ENCODE measurements at places on chromosomes 1 and 21.

GRCh38 chr1:218718206-218718605, 373.1 kb downstream of the TGFB2 start:
- DNase-seq: no peak

GRCh38 chr1:166875734-166876539, at the start of gene TADA1:
TSS of gene TADA1 (minus strand) at chr1:166876264. CDS start at chr1:166876233, 31 bp downstream.
- DNase-seq: peak; percentile 92

DNA sequence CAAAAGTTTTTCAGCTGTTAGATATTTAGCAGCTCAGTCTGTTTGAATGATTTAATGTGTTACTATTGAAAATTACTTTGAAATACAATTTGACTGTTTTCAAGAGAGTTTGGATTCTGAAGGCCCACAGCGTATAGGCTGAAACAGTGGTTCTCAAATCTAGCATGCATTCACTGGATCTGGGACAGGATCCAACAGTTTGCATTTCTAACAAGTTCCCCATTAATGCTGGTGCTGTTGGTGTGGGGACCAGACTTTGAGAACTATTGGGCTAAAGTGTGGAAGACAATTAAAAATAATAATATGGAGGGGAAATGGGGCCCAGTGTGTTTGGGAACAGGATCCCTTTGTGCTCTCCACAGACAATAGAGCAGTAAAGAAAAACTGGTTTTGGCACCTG, 31.9 kb downstream of the ITSN1 start:
- no peak for DNase-seq

DNA sequence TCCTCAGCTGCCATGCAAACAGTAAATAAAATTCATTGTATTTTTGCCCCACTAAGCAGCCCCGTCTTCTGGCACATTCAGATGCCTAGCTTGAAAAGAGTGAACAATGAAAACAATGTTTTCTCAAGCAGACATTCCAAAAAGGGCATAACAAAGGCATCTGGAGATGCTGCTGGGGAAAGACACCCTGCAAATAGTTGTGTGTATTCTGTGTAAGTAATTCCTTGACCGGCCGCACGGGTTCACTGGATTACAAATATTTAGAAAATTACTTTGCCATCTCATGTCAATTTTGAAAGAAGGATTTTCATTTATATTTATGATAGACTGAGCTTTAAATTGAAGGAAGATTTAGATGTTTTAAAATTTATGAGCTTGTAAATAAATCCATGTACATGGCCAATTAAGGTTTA, 142.2 kb downstream of the SLC45A1 start:
- DNase-seq: no peak

DNA sequence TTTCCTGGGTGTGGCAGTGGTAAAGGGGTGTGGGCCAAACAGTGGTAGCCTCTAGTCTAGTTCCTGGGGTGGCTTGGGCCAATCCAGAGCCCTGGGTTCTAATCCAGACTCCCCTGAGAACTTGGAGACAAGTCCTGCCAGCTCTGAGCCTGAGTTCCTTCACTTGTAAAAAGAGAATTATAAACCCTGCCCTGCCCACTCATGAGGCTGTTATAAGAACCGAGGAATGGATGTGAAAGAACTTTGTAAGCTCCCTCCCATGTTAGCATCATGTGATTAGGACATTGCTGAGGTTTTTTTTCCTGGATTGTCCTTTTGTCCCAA, 131.0 kb downstream of the RRAGC start:
- no peak for DNase-seq

GRCh38 chr1:211543025-211543424, 35.9 kb downstream of the SLC30A1 start:
- DNase-seq: no peak

DNA sequence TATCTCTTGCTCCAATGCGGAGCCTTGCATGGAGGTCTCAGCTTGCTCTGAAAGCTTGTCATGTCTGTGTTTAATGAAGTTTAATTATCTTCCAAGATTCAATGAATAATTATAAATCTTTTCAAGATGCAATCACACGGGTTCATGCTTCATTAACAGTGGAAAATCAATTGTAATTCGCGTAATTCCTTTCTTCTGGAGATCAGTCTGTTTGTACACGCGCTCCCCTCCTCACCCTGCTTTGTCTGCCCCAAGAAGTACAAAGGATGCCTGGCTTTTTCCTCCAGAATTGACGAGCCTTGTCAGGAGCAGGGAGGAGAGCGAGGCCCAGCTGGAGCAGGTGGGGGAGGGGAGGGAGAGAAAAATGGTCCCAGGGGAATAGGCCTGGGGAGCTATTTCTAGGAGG, 65.0 kb upstream of the DISP3 start:
- no peak for DNase-seq
